ENCODE measurements at places on chromosomes 1 and 21.

GRCh38 chr1:30929135-30929889 is 20.8 kb upstream of the SDC3 start:
- peak; percentile 47 for DNase-seq

DNA sequence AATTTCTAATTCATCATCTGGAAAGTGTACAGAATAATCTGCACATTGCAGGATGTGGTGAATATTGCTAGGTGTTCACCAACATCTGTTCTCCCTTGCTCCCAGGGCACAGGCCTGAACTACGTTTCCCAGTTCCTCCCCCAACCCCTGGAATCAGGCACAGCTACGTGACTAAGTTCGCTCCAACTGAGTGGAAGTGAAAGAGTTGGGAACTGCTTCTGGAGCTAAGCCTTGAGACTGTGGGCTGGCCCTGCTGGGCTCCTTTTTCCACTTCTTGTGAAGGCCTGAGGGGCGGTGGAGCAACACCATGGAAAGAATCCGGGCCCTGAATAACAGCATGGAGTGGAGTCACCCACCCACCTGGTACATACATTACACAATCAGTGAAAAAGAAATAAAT is 534.6 kb downstream of the SMYD3 start:
- DNase-seq, result no peak

- DNase-seq, result no peak
These were observed 40.7 kb upstream of the PRKACB start for GRCh38 chr1:84103197-84103992.

DNA sequence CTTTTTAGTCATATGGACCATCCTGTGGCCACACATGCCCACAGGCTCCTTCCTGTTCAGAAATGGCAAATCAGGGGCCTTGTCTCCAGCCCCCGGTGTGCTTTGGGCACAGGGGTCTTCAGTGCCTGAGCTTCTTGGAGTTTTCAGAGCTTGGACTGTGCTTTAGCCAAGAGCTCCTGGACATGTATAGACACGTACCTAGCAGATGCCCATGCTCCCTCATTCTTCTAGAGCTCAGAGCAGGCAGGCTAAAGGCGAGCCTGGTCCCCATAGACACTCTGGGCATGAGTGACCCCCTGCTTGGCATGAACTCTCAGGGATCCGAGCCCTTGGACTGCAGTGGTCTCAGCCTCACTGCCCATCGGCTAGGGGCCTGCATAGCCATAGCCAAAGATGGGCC is 106.8 kb downstream of the EPHB2 start:
- DNase-seq, result no peak

- no peak for DNase-seq
These were observed 26.2 kb upstream of the TADA1 start for GRCh38 chr1:166902279-166902678.

DNA sequence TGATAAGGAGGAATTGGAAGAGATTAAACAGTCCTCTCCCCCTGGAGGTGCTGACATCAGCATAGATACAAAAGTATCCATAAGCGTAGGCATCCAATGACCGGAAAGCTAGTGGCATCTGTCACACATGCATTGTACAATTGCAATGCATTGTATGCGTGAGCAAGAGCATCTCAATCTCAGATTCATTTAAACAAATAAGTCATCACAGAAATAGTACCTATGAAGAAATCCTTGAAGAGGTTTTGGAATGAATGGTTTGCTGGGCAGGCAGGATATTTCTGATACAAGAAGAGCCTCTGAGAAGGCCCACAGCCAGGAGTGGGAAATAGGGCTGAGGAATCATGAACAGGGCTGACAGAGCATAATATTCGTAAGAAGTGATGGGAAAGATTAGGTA is 88.9 kb upstream of the ABCD3 start:
- no peak for DNase-seq

DNA sequence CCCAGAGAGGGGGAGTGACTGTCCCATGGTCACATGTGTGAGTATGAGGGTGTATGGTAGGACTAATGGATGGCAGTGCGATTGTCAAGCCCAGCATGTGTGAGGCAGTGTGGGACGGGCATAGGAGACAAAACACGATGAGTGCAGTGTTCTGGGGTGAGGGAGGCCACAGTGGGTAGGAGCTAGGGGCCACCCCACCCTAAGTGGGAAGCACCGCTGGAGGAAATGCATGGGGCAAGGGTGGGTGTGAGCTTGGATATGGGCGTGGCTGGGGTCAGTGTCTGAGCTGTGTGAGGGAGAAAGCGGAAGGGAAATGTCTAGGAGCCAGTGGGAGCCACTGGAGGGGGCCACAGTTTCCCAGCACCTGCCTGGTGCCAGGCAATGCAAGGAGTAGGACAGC is 56.5 kb downstream of the FOXO6 start:
- no peak for DNase-seq

DNA sequence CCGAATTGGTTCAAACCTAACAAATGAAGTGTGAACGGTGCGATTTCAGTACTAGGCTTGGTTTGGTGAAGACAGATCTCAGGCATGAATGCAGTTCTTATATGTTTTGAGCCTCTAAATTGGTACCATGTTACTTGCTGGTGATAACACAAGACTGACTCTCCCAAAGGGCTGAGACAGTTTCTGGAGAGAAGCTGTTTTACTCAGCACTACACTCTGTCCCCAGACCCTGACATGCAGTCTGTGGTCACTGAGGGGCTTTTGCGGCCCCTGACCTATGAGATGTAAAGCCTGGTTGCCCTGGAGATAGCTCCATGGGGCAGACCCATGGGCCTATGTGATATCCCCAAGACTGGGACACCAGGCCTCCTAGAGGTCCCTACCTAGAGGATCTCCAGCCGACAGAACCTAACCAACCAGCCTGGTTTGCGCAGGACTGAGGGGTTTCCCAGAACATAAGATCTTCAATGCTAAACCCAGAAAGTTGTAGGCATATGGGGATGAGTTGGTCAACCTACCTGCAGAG is 19.4 kb upstream of the FOXE3 start:
- DNase-seq, result no peak

DNA sequence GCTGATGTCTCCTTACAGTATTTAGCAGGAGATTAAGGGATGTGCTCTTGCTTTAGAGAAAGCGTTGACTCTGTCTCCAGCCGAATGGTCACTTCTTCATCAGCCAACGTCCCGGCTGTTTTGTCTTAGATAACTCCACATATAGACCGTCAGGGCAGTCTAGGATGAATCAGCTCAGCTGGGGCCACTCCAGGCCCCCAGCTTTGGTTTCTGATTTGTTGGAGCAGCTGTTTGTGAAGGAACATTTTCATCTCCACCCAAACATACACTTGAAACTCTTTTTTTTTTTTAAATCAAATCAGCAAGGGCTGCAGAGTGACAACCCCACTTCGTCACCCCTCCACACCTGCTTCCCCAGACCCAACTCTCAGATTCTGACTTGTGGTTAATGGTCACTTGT is 206.1 kb upstream of the GALNT2 start:
- DNase-seq, result no peak

GRCh38 chr1:20059847-20060246 is 10.1 kb upstream of the PLA2G5 start:
- DNase-seq, result no peak

DNA sequence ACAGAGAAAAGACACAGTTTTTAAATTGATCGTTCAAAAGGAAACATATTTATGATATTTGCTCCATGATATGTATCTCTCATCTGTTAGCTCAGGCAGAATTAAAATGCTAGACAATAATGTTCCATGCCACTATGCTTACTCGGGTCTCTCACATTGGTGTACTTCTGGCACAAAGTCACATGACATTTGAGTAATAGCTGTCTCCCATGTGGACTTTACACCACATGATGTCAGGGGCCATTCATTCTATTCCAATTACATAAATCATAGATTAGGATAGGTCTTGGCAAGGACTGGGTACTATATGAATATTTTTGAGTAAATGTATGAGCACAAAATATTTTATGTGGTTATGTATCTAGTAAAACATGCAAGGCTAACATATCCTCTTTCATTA is 648.4 kb downstream of the PLA2G4A start:
- no peak for DNase-seq

GRCh38 chr1:205588636-205589035 is 43.2 kb downstream of the ELK4 start:
- no peak for DNase-seq

DNA sequence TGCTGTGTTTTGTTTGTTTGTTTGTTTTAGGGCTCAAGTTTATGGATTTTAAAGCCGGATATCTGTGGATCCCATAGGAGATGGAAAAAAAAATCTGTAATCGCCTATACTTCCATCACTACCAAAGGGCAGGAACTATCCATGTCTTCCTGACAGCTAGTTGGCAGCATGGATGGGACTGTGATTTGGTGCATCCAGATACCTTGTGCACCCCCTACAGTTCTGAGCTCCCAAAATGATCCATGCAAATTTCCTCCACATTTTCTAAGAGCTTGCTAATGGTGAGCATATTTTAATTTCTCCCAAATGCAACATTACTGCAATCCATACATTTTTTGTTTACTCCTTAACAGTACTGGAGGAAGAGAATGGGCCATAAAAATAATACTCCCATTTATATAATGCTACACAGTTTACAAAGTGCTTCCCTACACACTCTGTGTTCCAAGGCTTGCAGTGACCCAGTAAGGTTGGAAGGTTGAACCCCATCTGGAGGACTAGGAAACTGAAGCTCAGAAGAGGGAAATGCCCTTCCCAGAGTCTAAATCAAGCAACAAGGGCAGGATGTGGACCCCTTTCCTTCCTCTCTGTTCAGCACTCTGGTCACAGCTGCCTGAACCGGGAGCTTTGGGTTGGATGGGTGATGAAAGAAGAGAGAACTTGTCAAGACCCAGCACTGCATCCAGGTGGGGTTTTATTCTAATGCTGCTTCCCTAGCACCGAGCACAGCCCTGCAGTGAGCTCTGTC is 48.0 kb downstream of the CAPN8 start:
- DNase-seq, result no peak

- DNase-seq, result peak; percentile 1
These were observed 613 bp downstream of the ZFYVE9 start for GRCh38 chr1:52142220-52143183.

DNA sequence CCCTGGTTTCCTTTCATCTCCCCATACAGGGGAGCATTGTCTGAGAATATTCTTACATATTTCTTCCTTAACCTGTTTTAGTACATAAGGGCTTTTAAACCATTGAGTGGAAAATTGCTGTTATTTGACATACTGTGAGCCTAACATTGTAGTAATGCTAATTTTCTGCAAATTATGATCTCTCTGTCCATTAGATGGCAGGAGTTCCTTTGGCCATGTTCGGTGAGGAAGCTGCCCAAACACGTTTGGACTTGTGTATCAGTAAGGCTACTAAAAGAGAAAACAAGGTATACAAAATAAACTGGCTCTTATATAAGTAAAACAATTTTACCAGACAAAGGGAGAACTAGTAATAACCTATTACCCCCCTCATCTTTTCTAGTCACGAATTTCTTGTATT is 29.2 kb downstream of the CDC7 start:
- no peak for DNase-seq

GRCh38 chr1:78035121-78035520 is 10.6 kb upstream of the GIPC2 start:
- no peak for DNase-seq

- no peak for DNase-seq
These were observed 153.4 kb downstream of the PIGK start for GRCh38 chr1:77065693-77066342.

GRCh38 chr1:66035616-66036245 is 243.0 kb downstream of the PDE4B start:
- no peak for DNase-seq

- no peak for DNase-seq
These were observed 14.8 kb upstream of the ETS2 start for GRCh38 chr21:38790961-38791360.

DNA sequence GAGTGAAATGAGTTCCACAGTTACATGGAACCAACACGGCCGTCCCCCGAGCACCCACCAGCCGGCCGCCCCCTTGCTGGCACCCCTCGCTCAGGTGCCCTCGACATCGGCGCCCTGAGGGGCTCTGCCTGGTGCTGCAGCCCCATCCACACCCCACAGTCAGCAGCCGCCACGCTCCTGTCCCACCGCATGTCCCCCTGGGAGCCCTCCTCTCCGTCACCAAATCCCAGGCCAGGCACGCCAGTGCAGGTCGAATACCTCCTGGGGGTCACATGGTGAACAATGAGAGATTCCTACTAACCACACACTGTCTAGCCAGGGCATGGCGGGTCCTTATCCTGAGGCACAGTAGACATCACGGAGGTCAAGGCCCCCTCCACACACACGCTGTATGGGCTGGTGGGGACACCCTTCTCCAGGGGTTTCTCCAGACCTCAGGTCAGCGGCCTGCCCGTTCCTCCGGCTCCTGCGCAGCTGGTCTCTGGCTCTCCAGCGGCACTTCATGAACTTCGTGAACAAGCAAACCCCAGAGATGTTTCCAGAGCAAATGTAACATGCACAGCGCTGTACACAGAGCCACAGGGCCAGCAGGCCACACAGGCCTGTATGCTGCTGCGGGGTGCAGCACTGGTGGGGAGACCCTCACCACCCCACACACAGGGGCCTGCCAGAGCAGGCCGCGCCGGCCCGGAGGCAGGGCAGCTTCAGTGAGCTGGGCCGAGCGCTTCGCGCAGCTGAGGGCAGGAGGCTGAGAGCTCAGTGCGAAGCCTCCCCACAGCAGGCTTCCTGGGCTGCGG is 21.8 kb downstream of the POFUT2 start:
- no peak for DNase-seq

DNA sequence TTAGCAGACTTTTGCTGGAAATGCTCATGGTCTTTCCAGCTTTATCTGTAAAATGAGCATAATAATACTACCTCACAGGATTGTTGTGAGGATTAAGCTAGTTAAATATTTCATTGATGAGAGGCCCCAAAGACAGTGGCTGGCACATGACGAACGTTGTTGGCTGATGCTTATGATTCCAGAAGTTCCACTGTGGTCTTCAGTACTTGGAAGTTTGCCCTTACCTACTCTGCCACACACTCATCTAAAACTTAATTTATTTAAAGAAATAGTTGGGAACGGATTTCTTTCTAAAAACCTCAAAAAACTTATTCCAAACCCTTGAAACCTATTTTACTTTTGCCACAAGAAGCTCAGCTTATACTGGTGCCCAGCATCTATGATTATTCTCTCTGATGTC is 170.7 kb downstream of the DHRS3 start:
- DNase-seq, result no peak

- no peak for DNase-seq
These were observed 33.0 kb upstream of the TRABD2B start for GRCh38 chr1:48030211-48030610.

GRCh38 chr1:61439234-61439633 is 285.7 kb downstream of the TM2D1 start:
- DNase-seq, result no peak

- no peak for DNase-seq
These were observed 37.5 kb upstream of the WLS start for GRCh38 chr1:68269637-68270430.

DNA sequence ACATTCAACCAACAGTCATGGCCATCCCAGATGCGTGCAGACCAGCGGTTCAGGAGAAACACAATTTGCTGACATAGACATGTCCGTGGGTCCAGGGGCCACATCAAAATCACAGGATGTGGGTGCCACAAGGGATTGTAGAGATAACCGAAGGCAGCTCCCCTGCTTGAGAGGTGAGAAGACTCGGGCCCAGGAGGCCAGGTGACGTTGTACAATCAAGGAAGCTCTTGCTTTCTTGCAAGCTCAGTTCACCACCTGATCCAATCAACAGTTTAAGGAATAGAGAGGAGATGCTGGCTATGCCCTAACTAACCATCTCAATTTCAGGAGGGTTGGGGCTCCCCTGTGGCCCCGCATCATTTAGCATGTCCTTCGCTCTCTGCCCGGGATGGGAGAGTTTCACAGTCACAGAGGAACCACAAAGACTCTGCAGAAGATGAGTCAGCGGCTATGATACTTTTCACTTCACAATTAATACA is 19.5 kb downstream of the UBASH3A start:
- DNase-seq, result no peak

- DNase-seq, result no peak
These were observed 28.7 kb upstream of the FASLG start for GRCh38 chr1:172630056-172630818.
